ENCODE measurements at places on chromosomes 5 and 9.
A peak's percentile ranks its signal among the peaks of the same experiment; 100 is the strongest.

DNA sequence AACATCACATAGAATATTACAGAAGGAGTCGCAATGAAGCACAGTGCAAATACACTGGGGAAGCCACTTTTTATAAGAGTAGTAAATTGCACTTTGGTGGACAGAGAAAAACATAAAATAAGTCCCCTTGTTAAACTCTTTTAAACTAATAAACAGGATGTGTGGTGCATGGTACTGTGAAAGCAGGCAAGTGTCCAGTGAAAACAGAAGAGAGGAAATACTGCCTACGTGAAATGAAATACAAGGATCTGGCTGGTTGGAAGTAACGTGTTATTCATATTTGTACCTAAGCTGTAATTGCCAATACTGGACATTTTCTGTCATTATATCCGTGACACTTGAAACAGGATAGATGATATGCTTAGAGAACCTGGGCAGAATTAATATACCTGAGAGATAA is 191.9 kb upstream of the SLC27A6 start:
- DNase-seq, result no peak

GRCh38 chr9:70100362-70100761 is 56.7 kb downstream of the MAMDC2 start:
- no peak for DNase-seq

DNA sequence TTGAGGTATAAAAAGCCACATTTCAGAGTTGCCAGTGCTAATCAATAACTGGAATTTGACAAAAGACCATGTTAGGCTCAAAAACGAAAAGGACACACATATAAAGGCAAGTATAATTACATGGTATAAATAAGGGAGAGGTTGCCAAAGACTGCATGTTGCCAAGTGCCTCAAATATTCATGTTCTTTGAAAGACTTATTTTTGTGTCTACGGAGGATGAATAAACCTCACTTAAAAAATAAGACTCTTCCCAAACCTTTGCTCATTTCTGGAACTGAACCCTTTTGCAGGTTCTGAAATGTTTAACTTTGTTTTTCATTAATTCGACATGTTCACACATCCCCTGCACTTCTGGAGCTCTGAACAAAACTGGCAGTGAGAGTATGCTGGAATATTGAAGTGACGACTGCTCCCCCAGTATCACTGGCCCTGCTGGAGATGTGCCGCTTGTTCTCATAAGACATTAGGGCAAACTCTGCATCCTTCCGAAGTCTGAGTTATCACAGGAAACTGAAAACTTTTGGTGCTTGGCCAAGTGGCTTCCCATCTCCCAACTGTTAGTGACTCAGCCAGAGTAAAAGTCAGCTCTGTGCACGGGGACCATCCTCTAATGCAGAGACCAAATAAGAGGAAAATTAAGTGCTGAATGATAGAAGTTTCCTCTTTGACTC is 336.8 kb downstream of the GLIS3 start:
- DNase-seq, result no peak

- no peak for DNase-seq
Observed at GRCh38 chr5:67515020-67515689, 318.6 kb upstream of the CD180 start.

GRCh38 chr9:98427491-98427890 is 172.0 kb upstream of the TBC1D2 start:
- no peak for DNase-seq

GRCh38 chr9:33109097-33109496 is 32.6 kb upstream of the SMU1 start:
- no peak for DNase-seq

GRCh38 chr5:178120607-178121357 is 7.5 kb downstream of the N4BP3 start:
- peak; percentile 87 for DNase-seq

DNA sequence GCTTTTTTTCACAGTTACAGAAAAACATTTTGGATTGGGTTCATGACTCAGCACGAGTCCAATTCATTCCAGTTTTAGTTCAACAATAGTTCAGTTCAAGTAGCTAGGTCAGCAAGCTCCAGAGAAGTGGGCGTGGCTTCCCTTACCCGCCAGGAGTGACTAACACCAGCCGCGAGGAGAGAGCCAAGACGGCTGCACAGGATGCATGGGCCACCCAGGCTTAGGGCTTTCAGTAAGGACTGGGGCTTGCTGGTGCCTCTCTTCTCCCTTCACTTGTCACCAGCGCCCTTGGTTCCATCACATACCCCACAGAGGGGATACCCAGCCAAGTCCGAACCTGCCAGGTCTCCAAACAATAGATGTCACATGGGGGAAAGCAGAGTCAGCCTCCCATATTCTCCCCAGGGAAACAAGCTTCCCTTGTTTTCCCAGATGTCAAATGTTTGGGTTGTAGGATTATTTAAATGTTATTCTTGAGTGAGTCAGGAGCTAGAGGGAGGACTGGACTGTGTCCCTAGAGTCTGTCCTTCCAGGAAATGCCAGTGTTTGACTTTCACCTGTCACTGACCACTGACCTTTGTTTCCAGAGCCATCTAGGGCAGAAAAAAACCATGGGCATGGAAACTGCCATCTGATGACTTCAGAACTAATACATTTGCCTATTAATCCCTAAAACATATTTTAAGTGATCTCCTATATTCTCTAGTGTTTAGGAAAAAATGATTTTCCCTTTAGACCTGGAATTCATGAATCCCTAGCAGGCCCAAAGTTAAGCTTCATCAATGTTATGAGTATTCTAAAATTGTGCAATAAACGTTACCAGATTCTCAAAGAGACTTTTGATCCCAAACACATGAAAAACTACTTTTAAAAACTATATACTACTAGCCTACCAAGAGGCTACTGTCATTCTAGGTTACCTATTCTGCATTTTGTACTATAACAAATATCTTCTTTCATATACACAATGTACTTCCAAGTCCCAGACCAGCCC is 51.9 kb downstream of the NIPAL4 start:
- peak; percentile 16 for DNase-seq

GRCh38 chr9:91421971-91422757 is 1.5 kb downstream of the NFIL3 start:
- no peak for DNase-seq

GRCh38 chr9:20382460-20383071 is 239.7 kb downstream of the MLLT3 start:
- DNase-seq, result no peak

GRCh38 chr9:17387565-17387964 is 191.3 kb upstream of the SH3GL2 start:
- DNase-seq, result no peak

DNA sequence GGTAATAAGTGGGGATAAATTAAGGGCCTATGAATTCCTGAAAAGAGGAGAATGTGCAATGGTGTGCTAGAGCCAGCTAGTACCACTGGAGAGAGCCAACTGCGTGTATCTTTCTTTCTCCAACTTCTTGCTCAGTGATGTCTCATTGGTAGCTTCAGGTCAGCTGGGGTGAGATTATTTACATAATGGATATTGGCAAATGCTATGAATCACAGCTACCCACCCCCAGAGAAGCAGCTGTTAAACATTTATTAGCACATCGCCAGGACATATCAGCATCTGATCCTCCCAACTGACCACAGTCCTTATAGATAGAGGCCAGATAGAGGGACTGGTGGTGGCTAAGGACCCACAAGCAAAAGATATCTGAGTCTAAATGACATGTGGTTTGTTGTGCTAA is 421.3 kb downstream of the ACTL7B start:
- DNase-seq, result no peak

Data from activated CD4-positive, alpha-beta T cell treated with anti-CD3 and anti-CD28 coated beads, Interleukin-2, amount 50 U/mL, for 1 hour (primary cell).